Fibroblast of gingiva (primary cell): ENCODE measurements at places on chromosomes 1 and 21.

DNA sequence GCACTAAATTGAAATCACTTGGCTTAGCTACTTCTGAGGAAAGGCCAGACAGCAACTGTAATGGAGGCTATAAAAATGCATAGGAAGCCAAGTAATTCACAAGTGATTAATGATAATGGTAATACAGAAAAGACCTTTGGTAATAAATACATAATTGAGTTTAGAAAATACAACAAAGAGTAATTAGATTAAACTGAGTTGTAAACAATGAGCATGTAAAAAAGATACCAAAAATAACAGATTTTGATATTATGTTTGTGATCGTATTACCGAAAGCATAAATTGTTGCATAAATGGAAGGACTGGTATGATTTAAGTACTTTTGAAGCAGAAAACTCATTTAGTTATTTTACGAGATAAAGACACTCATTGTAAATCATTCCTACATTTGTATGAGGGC is 556.7 kb upstream of the TMPRSS15 start:
- no peak for DNase-seq

DNA sequence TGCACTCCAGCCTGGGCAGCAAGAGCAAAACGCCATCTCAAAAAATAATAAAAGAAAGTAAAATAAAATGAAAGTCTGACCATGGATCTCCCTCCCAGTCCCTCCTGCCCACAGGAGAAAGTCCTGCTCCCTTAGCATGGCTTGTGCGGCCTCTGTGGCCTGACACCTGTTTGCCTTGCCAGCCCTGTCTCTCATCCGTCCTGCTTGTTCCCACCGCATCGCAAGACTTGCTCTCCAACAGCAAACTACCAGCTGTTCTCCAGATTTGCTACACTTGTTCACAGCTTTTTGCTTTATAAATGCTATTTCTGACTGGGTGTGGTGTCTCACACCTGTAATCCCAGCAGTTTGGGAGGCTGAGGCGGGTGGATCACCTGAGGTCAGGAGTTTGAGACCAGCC is 2.7 kb downstream of the ETV3L start:
- no peak for DNase-seq

- DNase-seq, result no peak
These were observed 92.6 kb downstream of the ADARB1 start for GRCh38 chr21:45166931-45167330.

GRCh38 chr1:203069030-203069747 is 16.6 kb downstream of the MYOG start:
- no peak for DNase-seq

- DNase-seq, result peak; percentile 58
These were observed 80.2 kb upstream of the GREM2 start for GRCh38 chr1:240691909-240692705.

GRCh38 chr1:92747735-92748134 is 37.2 kb downstream of the EVI5 start:
- DNase-seq, result peak; percentile 53

DNA sequence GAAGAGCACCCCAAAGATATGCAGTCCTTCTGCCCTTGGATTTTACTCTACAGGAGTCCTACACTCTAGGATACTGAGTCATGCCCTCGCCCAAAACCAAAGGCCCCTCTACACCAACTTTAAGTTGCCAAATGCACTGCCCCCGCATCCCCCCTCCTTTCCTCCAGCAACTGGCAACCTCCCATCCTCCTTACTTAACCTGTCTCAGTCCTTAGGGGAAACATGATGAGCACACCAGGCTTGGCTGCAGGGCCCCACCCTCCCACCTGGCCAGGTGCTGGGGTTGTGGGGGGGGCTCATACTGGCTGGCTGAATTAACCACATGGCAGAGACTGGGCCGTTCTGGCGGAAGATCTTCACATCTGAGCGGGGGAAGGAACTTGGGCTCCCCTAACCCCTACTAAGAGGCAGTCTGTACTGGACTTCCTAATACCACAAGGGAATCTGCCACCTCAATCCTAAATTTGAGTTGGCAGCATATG is 1.2 kb downstream of the HDGF start:
- DNase-seq, result peak; percentile 39

DNA sequence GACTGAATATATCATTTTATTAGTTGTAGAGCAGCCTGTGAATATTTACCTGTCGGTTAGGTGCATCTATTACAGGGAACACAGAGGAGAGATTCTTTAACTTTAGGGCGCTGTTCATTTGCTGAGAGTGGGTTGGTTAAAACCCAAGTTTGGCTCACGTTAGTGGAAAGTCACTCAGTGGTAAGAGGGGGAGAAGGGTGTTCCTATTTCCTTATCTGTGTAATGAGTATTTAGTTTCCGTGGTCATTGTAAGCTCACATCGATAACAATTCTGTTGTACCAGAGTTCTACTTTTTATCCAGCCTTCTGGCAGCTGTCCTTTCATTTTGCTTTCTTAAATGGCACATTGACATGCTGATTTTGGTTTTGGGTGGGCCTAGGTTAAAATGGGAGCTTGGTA is 773.2 kb upstream of the ADAMTS5 start:
- DNase-seq, result no peak

GRCh38 chr1:159421821-159422220 is 10.2 kb upstream of the OR10J4 start:
- DNase-seq, result no peak

DNA sequence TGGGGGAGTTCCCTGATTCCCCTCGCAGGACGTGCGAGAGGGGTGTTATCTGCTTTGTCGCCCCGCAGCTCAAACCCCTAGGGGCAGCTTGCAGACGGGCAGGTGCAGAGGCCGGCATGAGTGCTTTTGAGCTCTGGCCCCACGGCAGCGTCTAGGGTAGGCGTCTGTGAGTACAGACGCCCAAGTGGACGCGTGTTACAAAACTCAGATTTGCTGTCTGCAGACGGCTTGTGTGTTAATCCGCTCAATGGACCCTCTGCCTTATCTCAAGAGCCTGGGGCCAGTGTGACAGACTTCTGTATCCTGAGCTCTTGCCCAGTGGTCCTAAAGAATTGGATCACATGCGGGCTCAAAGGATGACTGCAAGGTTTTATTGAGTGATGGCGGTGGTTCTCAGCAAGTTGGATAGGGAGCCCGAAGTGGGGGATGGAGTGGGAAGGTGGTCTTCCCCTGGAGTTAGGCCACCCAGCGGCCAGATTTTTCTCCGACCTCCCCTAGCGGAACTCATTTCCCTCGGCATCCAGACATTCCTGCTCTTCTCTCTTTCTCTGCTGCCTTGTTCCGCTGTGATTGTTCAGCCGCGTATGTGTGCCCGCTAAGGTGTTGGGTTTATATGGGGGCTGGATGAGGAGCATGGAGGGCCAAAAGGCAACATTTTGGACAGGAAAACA is 9.4 kb downstream of the CFHR4 start:
- no peak for DNase-seq

- DNase-seq, result no peak
These were observed 245.3 kb upstream of the RAB4A start for GRCh38 chr1:229025576-229025975.

DNA sequence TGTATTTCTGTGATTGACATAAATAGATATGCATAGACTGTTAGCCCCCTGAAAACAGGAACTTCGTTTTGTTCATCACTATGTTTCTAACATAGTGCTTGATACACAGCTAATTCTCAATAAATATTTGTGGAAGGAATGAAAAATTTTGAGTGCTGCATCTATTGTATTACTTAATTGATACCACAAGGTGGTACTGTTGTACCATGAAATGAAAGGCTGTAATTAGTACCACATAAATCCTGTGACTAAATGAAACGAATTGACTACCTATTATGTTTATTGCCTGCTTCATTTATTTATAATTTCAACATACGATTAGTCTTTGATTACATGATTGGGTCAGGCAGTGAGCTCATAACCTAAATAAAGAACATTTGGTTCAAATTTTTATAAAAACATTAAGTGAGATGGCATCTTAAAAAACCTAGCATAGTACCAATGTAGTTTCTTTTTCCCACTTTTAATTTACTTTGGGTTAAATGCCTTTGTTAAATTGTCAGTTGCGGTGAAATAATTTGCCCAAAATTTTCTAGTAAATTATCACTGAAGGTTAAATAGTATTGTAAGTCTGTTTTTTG is 15.0 kb upstream of the TGFB2 start:
- DNase-seq, result peak; percentile 56

GRCh38 chr1:246785494-246786111 is 61.4 kb downstream of the SCCPDH start:
- no peak for DNase-seq

GRCh38 chr1:247299723-247300381 is 31.8 kb downstream of the ZNF496 start:
- no peak for DNase-seq

- no peak for DNase-seq
These were observed 57.9 kb downstream of the SASS6 start for GRCh38 chr1:100074604-100075395.

DNA sequence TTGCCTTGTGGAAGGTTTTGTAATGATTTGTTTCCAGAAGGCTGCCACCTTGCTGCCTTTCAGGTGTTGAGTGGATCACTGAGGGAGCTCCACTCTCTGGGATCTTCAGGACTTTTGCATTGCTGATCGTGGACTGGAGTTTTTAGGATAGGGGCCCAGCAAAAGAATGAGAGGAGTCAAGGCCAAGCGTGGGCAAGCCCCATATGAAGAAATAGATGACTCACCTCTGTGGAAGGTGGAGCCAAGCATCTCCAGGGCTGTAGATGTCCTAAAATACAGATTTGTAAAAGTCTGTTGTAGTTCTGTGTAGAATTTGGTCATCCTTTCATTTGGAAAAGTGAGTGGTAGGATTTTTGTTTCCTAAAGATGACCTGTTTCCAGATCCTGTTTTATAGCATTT is 67.0 kb downstream of the ST3GAL3 start:
- DNase-seq, result peak; percentile 72

DNA sequence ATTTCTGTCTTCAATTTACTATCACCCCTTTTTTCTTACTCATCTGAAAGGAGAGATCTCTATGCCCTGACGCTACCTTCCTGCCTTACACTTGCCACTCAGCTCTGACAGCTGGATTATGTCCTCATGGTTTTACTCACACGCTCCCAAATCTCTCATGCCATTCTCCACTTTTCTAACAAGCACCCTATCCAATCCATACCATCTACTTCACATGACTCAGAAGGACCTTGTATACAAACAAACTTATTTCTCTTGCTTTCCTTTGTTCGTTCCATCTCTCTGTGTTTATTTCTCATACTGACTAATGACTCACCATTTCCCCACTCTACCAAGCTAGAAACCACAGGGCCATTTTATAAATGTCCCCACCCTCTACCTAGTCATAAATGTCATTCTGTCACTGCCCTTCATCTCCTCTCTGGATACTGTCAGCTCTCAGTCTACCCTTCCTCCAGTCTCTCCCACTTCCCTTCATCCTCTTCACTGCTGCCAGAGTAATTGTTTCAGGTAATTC is 87.3 kb downstream of the USP24 start:
- peak; percentile 3 for DNase-seq

- peak; percentile 85 for DNase-seq
These were observed 55.9 kb downstream of the SETD4 start for GRCh38 chr21:36004441-36004840.

DNA sequence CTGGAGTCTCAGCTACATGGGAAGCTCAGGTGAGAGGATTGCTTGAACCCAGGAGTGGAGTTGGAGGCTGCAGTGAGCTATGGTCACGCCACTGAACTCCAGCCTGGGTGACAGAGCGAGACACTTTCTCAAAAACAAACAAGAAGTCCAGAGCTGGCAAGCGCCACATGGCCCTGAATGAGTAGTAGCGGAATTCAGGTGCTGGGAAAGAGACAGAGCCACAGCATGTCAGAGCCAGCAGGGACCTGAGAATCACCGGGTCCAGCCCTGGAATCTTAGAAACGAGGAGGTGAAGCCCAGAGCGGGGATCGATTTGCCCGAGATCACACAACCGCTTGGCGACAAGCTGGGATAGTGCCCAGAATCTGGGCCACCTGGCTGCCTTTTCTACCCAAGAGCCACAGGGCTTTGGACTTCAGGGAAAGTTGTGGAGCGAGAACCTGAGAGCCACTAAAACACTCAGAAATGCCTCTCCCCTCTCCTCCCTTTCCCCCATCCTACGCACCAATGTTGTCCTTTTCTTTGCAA is 9.8 kb downstream of the ARL8A start:
- no peak for DNase-seq

GRCh38 chr1:52659851-52660596 is 27.1 kb downstream of the SHISAL2A start:
- no peak for DNase-seq

- DNase-seq, result peak; percentile 86
These were observed 48.5 kb downstream of the NR5A2 start for GRCh38 chr1:200075938-200076546.

GRCh38 chr1:30756545-30757351 is 826 bp downstream of the LAPTM5 start:
- DNase-seq, result peak; percentile 80

DNA sequence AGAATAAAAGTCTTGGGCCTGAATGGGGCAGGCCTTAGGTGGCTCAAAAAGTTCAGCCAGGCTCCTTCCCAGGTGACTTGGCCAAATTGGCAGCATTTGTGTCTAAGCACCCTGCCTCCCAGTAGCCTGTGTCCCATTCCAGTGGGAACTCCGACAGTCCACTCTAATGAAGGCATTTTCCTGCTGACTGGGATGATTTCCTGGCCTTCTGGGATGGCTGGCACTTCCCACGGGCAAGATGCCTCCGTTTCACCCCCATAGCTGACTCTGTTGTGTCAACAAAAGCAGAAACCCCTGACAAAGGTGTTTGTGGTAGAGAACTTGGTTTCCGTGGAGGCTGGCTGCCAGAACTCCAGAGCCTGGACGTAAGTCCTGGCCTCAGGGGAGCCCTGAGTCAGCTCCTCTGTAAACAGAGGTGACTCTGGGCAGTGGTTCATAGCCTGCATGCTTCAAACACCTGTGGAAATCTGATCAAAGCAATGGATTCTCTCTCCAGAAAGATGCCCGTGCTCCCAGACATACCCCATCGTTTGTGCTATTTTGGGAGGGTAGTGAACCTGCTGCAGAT is 36.6 kb downstream of the WNT3A start:
- DNase-seq, result no peak

- no peak for DNase-seq
These were observed 223.7 kb downstream of the MRPL39 start for GRCh38 chr21:25383545-25383944.

DNA sequence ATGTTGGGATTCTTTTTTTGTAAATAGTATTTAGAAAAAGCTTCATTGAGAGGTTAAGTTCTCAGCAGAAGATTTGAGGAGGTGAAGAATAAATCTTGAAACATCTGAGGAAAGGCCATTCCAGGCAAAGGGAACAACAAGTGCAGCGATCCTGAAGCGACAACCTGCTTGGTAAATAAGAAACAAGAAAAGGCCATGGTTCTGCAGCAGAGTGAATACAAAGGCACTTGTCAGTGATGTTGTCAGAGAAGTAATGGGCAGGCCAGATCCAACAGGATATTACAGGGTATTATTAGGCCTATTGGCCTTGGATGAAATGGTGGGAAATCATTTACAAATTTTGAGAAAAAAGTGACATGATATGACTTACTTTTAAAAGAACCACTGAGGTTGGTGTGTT is 960.0 kb downstream of the PLA2G4A start:
- DNase-seq, result no peak
